ENCODE measurements at places on chromosomes 12 and 14. TPM values are rescaled to one million over a fixed set of nuclear protein-coding genes. Genes with fewer than 3 reads are reported as not detected.

DNA sequence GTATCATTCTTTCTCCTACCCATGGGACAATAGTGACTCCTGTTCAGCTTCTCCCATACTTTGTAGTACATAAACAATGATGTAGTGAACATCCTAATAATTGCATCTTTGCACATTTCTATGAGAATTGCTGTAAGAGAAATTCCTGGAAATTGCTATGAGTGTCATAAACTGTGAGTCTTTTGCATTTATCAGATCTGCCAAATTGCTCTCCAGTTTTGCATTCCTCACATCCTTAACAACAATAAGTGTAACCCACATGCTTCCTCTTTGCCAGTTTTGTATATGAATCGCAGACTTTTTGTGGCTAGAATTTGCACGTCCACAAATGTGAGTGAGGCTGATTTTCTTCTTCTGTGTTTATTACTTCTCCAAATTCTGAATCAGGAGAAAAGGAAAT lies 124.0 kb upstream of the TBX5 start:
- DNase-seq = no peak

DNA sequence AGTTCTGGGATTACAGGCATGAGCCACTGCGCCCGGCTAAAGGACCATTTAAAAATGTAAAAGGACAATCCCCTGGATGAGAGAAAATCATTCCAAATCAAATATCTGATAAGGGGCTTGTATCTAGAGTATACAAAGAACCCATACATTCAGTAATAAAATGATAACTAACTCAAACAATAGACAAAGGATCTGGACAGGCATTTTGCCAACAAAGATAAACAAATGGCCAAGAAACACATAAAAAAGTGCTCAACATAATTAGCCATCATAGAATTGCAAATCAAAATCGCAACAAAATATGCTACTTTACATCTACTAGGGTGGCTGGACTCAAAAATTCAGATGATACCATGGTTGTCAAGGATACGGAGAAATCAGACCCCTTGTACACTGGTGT lies 8.5 kb upstream of the BICD1 start:
- DNase-seq = no peak

DNA sequence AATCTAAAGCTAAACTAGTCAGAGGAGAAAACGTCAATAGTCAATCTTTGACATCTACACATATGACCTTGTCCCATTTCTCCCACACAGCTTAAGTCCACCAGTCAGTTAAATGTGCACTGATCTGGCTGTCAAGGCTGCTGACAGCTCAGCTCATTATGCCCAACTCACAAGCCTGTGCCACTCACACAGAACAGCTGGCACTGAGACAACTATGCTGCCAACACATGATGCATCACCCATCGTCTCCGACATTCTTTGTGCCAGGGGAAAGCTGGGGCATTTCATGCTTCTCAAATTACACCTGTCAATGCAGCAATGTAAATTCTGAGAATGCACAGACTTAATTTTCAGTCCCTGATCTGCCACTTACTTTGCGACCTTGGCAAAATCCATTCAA lies 25.3 kb downstream of the GNS start:
- peak; percentile 80 for DNase-seq

DNA sequence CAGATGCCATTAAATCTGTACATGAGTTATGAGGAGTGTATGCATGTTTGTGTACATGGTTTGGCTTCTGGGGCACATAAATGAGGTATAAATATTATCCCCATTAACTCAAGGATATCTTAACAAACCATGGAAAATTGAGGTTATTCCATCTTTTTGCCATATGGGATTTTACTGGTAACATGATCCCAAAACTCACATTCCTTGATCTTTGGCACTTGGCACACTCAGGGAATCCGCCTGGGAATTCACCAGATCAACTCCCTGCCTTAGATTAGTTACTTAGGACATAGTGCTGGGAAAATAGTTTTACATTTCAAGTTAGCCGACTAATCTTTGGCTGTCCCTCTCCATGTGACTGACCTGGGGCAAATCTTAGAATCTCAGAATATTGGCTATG lies 16.9 kb downstream of the CDKN1B start:
- DNase-seq = no peak

DNA sequence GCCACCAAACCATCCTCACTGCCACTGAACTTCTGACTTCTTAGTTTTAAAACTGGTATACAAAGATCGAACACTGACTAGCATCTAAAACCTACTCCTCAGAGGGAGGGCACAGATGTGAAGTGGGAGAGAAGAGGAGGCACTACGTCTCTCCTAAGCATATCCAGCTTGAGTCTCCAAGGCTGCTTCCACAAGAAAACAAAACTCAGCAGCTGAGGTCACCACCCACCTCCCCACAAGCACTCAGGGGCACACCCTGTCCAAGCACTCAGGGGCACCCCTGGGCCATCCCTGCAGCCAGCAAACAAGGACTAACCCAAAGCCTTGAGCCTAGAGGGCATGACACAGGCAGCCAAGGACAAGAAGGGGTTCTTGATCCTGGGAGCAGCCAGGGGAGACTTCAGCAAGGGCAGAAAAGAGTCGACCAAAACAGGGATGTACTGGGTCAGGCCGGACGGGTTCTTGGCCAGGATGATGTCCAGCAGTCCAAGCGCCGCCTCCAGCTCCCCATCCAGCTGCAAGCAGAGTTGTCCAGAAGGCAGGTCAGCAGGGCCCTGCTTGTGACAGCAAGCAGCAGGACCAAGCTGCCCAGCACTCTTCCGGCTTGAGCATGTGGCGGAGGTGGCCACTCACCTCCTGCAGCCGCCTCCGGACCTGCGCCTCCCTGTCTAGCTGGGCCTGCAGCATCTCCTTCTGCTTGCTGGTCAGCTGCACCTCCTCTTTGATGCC lies 34.8 kb downstream of the GCN1 start:
- DNase-seq = no peak

GRCh38 chr14:54532111-54533012 lies 22.7 kb downstream of the CGRRF1 start:
- DNase-seq = no peak

GRCh38 chr14:104536942-104537612 lies 42.5 kb upstream of the C14orf180 start:
- DNase-seq = peak; percentile 60

- no peak for DNase-seq
Observed at GRCh38 chr14:72731252-72732020, 162.5 kb downstream of the DPF3 start.

- no peak for DNase-seq
Observed at GRCh38 chr12:243381-243780, 19.3 kb downstream of the SLC6A13 start.

DNA sequence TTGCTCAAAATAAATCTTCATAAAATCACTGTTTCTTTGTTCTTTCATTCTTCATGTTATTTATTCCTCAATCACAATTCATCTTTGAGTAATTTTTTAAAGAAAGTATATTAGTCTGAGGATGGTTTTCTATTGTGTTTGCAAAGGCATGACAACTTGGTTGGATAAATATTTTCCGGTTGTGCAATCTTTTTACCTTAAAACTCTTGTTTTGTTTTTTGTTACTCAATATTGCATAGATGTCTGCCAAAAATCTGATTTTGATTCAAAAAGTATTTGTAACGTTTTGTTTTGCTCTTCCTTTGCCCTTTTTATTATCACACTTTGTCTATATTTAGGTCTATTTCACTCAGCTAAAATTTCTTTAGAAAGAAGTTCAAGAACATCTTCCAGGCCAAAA lies 86.2 kb upstream of the SYT1 start:
- DNase-seq = no peak

GRCh38 chr14:71824816-71825215 lies 107.4 kb upstream of the RGS6 start:
- DNase-seq = no peak

DNA sequence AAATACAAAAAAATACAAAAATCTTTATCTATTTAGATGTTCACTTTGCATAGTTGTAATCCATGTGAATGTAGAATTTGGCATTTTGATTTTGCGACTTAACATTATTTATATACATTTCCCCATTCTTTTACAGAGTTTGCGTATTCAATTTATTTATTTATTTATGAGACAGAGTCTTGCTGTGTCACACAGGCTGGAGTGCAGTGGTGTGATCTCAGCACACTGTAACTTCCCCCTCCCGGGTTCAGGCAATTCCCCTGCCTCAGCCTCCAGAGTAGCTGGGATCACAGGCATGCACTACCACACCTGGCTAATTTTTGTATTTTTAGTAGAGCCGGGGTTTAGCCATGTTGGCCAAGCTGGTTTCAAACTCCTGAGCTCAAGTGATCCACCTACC lies 25.3 kb upstream of the STRN3 start:
- DNase-seq = no peak

GRCh38 chr12:10226731-10227130 lies 14.1 kb downstream of the GABARAPL1 start:
- DNase-seq = no peak

DNA sequence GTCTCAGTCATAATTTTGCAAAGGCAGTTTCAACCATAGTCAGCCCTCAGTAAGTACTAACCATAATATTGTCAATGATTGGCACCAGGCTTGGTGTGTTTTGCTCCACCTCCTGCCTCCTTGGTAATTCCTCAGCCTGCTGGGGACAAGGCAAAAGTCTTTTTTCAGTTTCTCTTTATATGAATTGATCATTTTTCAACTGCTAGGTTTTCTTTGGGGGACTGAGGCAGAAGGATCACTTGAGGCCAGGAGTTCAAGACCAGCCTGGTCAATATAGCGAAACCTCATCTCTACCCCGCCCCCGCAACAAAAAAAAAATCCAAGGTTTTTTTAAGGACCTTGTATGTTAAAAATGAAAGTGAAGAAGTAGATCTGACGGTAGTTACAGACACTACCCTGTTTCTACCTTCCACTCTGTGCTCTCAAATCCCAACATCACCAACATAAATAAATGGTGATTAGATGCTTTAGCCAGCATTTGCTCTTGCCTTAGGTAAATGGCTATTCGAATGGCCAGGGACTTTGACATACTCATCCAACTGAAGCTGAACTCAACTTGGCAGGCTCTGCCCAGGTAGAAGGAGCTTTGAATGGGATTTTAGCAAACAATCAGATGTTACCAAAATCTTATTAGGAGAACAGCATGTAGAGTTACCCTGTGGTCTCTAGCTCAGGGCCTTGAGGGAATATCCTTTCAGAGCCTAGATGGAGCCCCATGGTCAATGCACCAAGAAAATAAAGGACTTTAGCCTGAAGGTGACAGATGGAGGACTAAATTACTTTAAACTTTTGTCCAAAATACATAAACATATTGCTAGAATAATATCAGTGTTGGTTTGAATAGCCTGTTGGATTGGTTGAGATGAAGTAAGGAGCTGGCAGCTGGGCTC lies 126.9 kb upstream of the AMIGO2 start:
- no peak for DNase-seq

DNA sequence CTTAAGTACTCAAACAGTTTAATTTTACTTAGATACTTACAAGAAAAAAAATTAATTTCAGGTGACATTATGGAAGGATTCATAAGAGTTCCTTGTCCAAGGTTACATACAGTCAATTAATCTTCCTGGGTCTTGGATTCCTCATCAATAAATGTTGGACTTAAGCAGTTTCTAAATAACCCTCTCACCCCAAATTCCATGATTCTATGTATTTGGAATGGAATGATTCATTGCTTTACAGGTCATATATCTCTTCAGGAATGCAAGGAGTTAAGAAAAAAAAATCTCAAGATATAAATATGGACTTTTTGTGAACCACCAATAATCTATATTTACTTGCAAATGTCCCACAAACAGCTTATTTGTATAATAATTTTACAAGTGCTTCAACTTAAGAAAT lies 84.2 kb upstream of the BMP4 start:
- DNase-seq = peak; percentile 4

GRCh38 chr12:57404966-57405640 lies 25.7 kb downstream of the R3HDM2 start:
- no peak for DNase-seq

DNA sequence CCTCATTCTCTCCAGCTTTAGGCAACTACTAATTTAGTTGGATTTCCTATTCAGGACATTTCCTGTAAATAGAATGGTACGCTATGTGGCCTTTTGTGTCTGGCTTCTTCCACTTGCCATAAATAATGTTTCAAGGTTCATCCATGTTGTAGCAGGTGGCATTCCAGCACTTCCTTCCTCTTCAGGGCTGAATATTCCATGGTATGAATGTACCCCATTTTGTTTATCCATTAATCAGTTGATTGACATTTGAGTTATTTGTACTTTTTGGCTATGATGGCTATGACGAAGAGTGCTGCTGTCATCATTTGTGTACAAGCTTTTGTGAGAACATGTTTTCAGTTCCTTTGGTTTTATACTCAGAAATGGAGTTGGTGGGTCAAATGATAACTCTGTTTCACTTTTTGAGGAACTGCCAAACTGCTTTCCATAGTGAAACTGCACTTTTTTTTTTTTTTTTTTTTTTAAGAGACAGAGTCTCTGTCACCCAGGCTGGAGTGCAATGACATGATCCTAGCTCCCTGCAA lies 6.5 kb upstream of the CDK2AP1 start:
- no peak for DNase-seq

DNA sequence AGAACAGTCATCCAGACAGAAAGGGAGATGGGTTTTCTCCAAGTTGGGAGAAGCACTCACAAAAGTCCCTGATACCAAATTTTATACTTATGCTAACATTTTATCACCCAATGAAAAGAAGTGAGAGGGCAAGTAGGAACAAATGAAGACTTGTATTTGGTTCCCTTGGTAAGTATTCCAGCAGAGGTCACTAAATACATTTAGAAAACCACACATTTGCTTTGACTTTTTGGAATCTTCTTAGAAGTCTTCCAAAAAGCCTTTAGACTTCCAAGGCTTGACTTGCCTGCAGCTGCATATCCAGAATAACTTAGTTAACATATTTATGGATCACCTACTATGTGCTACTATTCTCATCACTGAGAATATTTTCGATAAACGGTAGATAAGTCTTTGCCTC lies 3.1 kb upstream of the GYS2 start:
- DNase-seq = no peak

- DNase-seq = no peak
Observed at GRCh38 chr12:25384038-25384892, 133.5 kb upstream of the KRAS start.

GRCh38 chr12:116381744-116382685 lies 104.5 kb upstream of the MED13L start:
- DNase-seq = peak; percentile 94

DNA sequence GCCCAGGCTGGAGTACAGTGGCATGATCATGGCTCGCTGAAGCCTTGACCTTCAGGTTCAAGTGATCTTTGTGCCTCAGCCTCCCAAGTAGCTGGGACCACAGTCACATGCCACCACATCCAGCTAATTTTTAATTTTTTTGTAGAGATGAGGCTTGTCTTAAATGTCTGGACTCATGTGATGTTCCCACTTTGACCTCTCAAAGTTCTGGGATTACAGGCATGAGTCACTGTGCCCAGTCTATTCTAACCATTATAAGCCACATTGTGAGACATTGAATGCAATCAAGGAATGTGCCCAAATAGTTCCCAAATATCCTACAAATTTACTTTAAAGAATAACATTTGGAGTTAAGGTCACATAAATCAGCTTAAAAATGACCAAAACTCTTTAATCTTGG lies 130.7 kb upstream of the ARID2 start:
- DNase-seq = no peak

The ARHGDIB gene
- 347 TPM for total RNA-seq

The KCNA1 gene
- total RNA-seq = 1.3 TPM

The BCL11B gene
- total RNA-seq = 2.9 TPM

The ZDHHC22 gene
- total RNA-seq = not detected

The CLEC2D gene
- 0.39 TPM for total RNA-seq

The GPR68 gene
- total RNA-seq = 11.6 TPM

The CAND1 gene
- 97.2 TPM for total RNA-seq

The DUSP6 gene
- total RNA-seq = 94.7 TPM

The RERG gene
- 0.40 TPM for total RNA-seq

The CRACR2A gene
- 11.5 TPM for total RNA-seq

The RGS6 gene
- total RNA-seq = not detected

The CFAP73 gene
- not detected for total RNA-seq

The IFI27 gene
- 19.1 TPM for total RNA-seq

The CLEC4E gene
- not detected for total RNA-seq
